Fibroblast of skin of abdomen (primary cell): ENCODE measurements at places on chromosomes 6 and 20.

GRCh38 chr20:15359056-15359455 is 1021.6 kb upstream of the FLRT3 start:
- DNase-seq: peak; percentile 59

DNA sequence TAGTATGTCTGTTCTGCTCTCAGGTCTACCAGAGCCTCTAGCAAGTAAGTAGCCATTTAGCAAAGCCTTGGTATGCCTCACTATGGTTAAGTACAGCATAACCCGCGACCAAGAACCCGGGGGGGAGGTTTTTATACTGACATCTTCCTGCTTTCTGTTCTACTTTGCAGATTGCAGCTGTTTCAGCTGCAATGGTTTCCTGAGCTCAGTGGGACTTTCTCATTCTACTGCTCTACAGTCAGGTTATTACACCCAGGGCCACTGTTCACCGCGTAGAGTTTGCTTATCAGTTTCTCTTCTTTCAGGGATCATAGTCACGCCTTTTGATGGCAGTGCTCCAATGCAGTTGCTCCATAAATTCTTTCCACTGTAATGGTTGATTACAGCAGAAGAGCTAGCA is 631.3 kb downstream of the TFAP2A start:
- no peak for DNase-seq

- DNase-seq: peak; percentile 40
Measured at GRCh38 chr6:111662794-111663593, 57.3 kb upstream of the TRAF3IP2 start.

- DNase-seq: no peak
Measured at GRCh38 chr6:18692929-18693685, 306.0 kb downstream of the RNF144B start.

DNA sequence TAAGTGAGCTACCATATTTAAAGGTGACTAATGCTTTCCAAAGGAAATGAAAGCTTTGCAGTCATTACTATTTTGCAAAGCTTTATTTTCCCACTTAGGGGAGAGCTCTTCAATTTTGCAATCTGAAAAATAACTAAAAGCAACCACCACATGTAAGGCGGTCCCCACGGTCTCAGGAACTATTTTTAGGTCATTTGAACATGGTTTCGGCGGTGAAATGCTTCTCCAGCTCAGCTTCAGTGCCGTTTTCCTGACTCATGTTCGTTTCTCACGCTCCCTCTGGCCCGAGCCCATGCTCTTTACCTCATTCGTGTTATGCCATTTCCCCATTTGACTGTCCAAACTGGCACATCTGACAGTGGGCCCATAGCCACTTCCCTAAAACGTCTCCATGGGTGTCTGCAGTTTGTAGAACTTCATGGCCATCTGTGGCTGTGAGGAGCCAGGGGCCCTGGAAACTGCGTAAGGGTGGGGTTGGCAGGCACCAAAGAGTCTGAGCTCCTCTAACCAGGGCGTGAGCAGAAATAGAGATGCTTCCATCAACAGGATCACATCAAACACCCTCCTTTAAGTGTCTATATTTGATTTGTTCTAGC is 46.5 kb downstream of the ADTRP start:
- DNase-seq: peak; percentile 22

GRCh38 chr6:80886475-80886874 is 780.0 kb downstream of the BCKDHB start:
- DNase-seq: no peak

GRCh38 chr6:26230351-26230750 is 134.6 kb upstream of the BTN3A2 start:
- DNase-seq: peak; percentile 20

DNA sequence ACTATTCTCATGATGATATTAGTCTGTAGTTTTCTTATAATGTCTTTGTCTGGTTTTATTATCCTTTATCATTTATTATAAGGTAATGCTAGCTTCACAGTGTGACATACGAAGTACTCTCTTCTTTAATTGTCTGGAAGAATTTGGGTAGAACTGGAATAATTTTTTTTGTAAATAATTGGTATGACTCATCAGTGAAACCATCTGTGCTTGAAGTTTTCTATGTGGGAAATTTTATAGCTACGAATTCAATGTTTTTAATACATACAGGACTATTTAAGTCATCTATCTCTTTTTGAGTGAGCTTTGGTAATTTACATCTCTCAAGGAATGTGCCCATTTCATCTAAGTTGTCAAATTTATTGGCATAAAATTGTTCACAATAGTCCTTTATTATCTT is 86.3 kb downstream of the SOD2 start:
- no peak for DNase-seq

GRCh38 chr6:127022302-127022701 is 96.2 kb upstream of the RSPO3 start:
- DNase-seq: peak; percentile 81

- DNase-seq: no peak
Measured at GRCh38 chr6:25154034-25154596, 125.1 kb upstream of the CARMIL1 start.

DNA sequence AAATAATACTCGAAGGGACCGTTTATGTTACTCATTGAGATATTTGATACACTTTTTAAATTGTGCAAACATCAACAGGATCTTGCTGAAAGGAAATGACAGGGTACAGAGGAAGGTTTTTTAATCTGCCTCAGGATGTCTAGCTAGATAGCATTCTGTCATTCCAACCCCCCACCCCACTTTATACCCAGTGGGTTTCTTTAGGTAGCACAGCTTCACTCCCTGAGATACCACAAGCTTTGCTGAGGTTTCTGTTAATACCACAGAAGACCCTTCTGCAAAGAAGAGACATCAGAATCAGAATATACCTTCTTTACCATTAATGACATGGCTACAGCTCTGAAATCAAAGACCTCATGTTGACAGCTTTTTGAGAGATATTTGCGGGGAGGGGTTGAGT is 1.3 kb downstream of the PHACTR2 start:
- no peak for DNase-seq

- no peak for DNase-seq
Measured at GRCh38 chr6:167921831-167922230, 75.6 kb upstream of the KIF25 start.

DNA sequence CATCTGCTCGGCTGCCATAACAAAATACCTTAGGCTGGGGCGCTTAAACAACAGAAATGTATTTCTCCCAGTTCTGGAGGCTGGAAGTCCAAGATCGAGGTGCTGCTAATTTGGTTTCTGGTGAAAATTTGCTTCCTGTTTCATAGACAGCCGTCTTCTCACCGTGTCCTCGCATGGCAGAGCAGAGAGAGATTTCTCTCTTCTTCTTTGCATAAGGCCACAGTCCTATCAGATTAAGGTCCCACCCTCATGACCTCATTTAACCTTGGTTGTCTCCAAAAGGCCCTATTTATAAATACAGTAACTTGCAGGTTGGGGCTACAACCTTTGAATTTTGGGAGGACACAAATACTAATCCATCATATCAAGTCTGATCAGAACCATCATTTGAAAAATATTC is 544.3 kb downstream of the KIF16B start:
- DNase-seq: no peak

- DNase-seq: no peak
Measured at GRCh38 chr6:56689114-56689513, 46.4 kb upstream of the DST start.

GRCh38 chr20:8642247-8642646 is 426.6 kb upstream of the PLCB4 start:
- DNase-seq: no peak
